ENCODE measurements at places on chromosomes 7 and 10. TPM values are rescaled to one million over a fixed set of nuclear protein-coding genes. Genes with fewer than 3 reads are reported as not detected.

Gene CAPZA2
- 156 TPM for polyA plus RNA-seq

Gene TMEM176B
- polyA plus RNA-seq = 84.0 TPM

- DNase-seq = no peak
Observed at GRCh38 chr7:113128031-113128430, 9.7 kb upstream of the SMIM30 start.

- DNase-seq = no peak
Observed at GRCh38 chr10:58888957-58889356, 287.5 kb upstream of the PHYHIPL start.

DNA sequence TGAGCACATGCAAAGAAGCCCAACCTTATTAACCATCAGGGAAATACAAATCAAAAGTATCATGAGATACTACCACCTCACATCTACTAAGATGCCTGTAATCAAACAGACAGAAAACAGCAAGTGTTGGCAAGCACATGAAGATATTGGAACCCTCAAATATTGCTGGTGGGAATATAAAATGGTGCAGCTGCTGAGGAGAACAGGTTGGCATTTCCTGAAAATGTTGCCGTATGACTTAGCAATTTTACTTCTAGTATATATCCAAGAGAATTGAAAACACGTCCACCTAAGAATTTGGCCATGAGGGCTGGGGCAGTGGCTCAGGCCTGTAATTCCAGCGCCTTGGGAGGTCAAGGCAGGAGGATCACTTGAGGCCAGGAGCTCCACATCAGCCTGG lies 39.4 kb upstream of the TNRC18 start:
- no peak for DNase-seq

Measured in urinary bladder (tissue), 4 donors.